ENCODE measurements at places on chromosomes 12 and 14.

GRCh38 chr12:45666816-45667215 lies 62.7 kb upstream of the ARID2 start:
- DNase-seq = no peak

GRCh38 chr12:85642808-85643207 lies 193.4 kb downstream of the RASSF9 start:
- no peak for DNase-seq

DNA sequence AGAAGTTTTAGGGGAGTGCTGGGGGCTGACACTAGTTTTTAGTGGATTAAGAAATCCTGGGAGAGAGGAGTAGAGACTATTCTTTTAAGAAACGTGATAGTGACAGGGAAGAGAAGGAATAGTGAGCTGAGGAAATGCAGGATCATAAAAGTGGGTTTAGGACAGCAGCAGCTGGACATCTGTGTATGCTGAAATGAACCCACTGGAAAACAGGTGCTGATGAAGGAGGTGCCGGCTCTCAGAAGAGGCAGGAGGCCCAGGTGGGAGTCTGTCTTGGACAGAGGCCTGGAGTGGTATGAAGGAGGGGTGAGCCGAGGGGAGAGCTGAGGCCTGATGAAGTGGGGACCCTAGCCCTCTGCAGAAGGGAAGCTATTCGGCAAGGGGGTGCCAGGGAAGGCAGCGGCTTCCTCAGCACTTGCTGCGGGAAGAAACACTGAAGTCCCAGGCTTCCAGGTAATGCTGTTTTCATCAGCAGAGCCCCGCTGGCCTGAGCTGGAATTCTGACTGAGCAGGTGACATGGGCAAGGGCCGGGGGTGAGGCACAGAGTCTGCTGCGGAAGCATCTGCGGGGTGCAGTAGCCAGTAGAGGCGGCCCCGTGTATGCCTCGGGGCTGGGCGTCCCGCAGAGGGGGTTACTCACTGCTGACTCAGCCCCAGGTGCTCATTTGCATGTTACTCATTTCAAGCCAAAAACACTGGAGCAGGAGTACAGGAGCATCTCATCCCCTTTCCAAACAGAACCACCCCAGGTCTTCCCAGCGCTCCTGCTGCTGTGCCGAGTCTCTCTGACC lies 89.7 kb downstream of the TMCC3 start:
- DNase-seq = peak; percentile 81

DNA sequence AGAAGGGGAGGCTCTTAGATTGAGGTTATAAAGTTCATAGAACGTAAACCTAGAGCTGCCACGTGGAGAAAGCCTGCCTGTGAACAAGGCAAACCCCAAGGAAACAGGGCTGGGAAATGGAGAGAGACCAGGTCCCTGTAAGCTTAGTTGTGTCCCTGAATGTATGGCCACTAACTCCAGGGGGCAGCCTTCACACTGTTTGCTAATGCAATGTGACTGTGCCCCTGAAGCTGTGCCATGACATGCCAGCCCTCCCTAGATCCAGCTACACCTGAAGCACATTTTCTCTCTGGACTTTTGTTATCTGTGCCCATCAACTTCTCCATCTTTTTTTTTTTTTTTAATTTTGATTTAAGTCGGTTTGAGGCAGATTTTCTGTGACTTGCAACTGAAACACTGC lies 60.6 kb upstream of the TMCC3 start:
- peak; percentile 49 for DNase-seq

- DNase-seq = no peak
Measured at GRCh38 chr14:91349481-91350074, 68.0 kb downstream of the CCDC88C start.

DNA sequence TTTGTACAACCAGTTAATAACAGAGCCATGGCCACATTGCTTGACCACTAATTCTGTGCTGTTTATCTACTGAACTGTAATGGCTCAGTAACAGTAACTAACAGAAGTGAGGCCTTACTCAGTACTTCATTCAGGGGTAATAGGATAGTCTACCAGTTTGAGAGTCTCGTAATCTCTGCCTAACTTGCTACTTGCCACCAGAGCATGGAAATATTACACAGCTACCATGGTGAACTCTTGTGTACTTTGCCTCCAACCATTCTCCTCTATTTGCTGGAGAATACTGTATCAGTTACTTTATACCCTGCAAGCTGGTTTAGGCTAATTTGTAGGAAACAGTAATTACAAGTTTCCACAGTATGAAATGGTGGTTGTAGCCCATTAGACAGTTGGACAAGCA lies 10.6 kb downstream of the SCFD1 start:
- no peak for DNase-seq

DNA sequence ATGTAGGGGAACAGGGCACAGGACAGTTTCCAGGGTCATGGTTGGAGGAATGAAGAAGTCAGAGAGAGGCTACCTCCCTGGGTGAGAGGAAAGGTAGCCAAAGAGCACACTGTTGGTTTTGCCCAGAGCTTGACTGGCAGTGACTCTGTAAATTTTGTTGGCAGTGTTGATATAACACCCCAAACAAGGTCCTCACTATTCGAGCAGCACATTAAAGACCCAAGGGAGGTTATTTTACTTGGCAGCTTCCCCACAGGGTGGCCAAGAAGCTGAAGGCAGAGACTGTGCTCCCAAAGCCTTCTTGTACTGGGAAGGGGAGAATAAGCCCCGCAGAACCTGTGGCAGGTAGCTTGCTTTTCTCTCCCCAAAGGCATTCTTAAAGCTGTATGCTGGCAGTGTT lies 40.6 kb downstream of the WSCD2 start:
- DNase-seq = no peak

- DNase-seq = no peak
Measured at GRCh38 chr12:93243689-93244513, 133.8 kb upstream of the NUDT4 start.

- no peak for DNase-seq
Measured at GRCh38 chr14:21309238-21309636, 29.4 kb downstream of the RPGRIP1 start.

DNA sequence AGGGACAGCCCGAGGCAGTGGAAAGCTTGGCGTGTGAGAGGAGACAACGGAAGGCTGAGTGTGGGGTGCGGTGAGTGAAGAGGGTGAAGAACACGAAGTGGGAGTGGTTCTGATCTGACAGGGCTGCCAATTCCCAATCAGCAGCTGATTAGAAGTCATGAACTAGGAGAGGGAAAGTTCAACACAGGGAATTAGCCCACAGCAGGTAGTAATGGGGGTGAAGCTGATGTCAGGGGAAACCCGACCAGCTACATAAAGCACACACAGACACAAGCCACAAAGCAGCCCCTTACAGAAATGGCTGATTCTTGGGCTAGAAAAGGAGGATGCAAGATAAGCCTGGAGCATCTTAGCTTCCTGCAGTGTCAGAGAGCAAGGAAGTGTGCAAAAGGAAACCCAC lies 47.5 kb upstream of the TCL1A start:
- no peak for DNase-seq

GRCh38 chr12:40107803-40108620 lies 2.1 kb upstream of the SLC2A13 start:
- DNase-seq = no peak

DNA sequence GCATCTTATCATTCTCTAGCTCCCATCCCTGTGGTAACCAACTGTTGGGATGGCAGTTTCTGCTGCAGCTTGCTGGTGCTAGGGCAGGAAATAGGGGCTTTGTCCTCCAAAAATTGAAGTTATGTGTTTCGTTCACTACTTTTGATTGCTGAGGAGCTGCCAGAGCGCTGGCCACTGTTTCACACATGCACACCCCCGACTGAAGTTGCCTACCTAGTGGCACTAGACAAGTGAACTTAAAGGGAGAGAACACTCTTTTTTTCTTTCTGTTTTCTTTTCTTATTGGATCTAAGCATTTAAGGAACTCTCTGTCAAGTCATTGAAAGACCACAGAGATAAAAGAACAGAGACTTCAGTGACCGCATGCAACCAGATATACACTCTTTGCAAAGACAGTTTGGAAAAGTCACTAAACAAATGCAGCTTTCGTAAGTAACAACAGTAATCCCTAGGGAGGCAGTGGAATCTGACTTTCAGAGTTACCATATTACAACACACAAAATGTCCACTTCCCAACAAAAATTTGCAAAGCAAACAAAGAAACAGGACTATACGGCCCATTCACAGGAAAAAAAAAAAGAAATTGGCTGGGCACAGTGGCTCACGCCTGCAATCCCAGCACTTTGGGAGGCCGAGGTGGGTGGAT lies 12.0 kb downstream of the TFCP2 start:
- DNase-seq = no peak

DNA sequence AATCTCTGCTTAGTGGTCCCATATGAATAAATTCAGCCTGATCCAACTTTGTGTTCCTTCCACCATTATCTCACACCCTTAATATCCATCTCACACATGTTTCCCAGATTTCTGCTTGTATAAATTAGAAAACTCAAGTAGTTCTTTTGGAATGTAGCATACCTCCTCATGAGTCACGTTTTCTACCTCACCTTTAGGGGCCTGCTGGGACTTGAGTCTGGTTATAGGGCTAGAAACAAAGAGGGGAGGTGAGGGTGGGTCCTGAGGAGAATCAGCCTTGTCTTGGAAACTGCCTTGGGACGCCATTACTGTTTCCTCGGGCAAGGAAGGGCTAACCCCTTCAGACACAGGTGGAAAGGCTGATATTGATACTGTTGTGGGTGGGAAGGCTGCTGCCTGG lies 51.1 kb downstream of the EMP1 start:
- no peak for DNase-seq

GRCh38 chr12:22458298-22458937 lies 85.9 kb downstream of the C2CD5 start:
- no peak for DNase-seq

GRCh38 chr12:18564306-18564705 lies 173.5 kb downstream of the PLCZ1 start:
- no peak for DNase-seq

DNA sequence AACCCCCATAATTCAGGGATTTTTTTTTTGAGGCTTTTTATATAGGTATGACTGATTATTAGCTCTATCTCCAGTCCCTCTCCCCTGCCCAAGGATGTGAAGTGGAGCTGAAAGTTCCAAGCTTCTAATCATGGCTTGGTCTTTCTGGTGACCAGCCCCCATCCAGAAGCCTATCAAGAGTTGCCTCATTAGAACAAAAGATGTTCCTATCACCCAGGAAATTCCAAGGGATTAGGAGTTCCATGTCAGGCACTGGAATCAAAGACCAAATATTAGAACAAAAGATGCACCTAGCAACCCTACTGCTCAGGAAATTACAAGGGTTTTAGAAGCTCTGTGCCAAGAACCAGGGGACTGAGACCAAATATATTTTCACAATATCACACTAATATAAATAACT lies 29.9 kb downstream of the LRP6 start:
- DNase-seq = no peak

Measured in WTC11 (cell line).